Activated naive CD4-positive, alpha-beta T cell treated with anti-CD3 and anti-CD28 coated beads for 36 hours (primary cell): ENCODE measurements at places on chromosomes 11 and 22.
A peak's percentile ranks its signal among the peaks of the same experiment; 100 is the strongest.

GRCh38 chr11:95231881-95232605, 1.0 kb upstream of the SESN3 start:
- DNase-seq: peak; percentile 84

GRCh38 chr11:85886089-85887056, 31.2 kb downstream of the CCDC83 start:
- no peak for DNase-seq

DNA sequence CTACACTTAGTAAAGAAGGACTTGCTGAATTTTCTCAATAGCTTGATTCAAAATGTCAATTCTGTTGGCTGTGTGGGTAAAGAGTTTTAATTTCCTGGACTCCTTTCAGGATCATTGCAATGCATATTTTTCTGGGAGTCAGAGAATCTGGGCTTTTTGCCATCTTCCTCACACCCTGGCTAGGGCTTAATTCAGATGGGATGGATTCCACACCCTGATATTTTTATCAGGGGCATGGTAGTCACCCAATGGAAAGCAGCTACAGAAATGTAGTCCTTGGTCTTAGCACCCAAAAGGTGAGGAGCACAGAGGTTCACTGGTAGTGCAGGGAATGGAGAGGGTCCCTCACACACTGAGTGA, 79.3 kb downstream of the SGSM3 start:
- DNase-seq: no peak

GRCh38 chr11:62546929-62547625, 471 bp upstream of the AHNAK start:
- DNase-seq: no peak

DNA sequence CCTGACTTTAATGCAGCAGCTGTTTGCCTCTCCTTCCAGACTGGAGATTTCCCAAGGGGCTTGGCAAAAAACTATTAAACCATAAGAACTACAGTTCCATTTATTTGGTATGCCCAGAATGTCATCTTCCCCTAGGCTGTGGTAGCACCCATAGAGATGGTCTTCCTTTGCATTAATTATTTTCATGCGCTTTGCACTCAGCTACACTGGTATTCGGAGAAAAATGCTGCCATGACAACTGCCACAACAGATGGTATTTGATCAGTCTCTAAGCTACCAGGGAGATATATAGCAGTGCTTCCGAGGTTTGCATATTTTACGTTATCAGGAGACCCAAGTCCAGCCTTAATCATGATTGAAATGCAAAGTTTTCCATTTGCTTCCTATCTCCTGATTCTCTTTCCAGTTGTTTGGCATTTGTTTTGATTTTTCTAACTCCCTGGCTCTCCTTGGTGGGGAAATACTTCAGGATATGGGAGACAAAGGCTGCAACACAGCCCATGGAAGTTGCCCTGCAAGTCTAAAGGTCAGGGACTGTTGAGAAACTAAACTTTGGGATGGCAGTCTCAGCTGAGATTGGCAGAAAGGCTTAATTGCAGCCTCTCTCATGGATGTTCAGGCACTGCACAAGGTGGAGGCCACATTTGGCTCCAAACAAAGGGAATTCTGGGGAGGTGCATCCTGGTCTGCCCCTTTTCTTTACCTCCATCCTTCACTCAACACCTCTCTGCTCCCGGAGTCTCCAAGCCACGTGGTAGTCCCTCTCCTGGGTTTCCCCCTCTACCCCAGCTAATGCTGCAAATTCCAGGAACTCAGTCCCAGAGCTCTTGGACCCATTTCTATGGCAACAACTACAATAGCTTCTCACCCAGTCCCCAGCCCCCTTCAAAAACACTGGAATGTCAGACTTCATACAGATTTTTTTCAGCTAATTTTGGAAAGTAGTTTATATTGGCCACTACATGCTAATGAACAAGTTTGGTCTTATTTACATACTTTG, 151.8 kb downstream of the NAV2 start:
- no peak for DNase-seq

GRCh38 chr11:26651916-26652315, 69.9 kb downstream of the SLC5A12 start:
- no peak for DNase-seq

DNA sequence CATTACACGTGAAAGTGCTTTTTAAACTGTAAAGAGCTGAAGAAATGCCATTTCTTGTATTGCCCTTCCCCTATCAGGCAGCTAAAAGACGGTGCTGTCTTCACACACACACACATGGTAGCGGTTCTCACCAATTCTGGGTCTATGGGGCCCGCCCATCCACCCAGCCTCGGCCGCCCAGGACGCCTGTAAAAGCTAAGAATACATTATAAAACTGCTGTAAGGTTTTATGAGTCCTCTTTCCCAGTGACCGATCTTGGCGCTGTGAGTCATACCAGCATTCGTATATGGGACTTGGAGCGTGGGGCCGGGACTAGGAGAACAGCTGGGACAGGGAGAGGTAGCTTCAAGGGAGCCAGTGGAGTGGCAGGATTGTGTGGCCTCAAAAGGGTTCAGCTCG, 149.7 kb upstream of the CADM1 start:
- DNase-seq: no peak
